ENCODE measurements at places on chromosomes 13 and 19.

- no peak for DNase-seq
Measured at GRCh38 chr13:94216476-94216875, 263.0 kb downstream of the DCT start.

- no peak for DNase-seq
Measured at GRCh38 chr13:24223341-24224231, 63.1 kb downstream of the SPATA13 start.

GRCh38 chr13:67299072-67299635 is 69.0 kb upstream of the PCDH9 start:
- DNase-seq = no peak

DNA sequence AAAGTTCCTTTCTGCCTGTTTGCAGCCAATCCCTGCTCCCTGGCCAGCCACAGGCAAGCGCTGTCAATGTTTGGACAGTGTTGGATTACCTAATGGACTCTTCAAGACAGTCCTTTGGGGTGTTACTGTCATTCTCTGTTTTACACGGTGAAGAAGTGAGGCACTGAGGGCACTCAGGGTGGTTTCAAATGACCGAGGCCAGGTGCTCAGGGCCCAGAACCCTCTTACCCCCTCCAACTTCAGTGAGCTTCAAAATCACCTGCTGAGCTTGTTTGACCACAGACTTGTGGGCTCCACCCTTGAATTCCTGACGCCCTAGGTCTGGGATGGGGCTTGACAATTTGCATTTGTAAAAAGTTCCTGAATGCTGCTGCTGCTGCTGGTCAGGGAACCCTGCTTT is 97.9 kb downstream of the GGACT start:
- no peak for DNase-seq

DNA sequence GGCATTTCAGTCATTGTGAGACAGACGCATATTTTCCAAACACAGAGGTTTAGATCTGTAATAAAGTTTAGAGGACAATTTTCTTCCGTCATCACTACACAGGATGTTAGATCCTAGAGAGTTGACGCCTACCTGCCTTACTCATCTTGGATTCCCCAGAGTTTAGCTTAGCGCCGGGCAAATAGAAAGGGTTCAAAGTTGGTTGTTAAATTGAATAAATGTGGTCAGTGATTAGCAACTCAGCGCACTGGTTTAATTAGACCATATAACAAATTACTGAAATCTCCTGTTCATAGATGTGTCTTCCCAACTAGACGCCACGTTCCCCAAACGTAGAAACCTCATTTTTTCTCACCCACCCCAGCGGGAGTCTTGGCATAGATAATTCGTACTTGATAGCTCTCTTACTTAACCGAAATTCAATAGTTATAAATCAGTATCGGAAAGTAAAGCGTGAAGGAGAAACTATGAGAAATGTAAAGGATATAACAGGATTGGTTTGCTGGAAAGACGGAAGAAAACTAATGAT is 726 bp upstream of the UFM1 start:
- DNase-seq = no peak

GRCh38 chr13:100075700-100076587 is 12.9 kb upstream of the PCCA start:
- no peak for DNase-seq

GRCh38 chr19:48190288-48190884 is 19.9 kb downstream of the ZSWIM9 start:
- DNase-seq = peak; percentile 5

DNA sequence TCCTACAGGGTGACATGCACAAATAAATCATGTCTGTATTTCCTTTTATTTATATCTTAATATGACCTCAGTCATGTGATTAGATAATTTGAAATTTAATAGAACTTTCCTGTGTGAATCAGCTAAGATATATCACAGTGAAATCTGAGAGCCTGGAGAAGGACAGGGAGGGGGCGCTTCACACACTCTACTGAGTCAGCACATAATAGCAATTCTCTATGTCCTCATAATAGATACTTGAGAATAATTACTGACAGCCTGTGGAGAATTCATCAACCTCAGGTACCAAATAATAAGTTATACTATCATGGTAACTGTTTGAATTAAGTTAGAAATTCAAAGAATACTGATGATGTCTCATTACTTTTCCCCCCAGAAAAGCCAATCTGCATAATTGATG is 98.0 kb upstream of the SLC10A2 start:
- no peak for DNase-seq

DNA sequence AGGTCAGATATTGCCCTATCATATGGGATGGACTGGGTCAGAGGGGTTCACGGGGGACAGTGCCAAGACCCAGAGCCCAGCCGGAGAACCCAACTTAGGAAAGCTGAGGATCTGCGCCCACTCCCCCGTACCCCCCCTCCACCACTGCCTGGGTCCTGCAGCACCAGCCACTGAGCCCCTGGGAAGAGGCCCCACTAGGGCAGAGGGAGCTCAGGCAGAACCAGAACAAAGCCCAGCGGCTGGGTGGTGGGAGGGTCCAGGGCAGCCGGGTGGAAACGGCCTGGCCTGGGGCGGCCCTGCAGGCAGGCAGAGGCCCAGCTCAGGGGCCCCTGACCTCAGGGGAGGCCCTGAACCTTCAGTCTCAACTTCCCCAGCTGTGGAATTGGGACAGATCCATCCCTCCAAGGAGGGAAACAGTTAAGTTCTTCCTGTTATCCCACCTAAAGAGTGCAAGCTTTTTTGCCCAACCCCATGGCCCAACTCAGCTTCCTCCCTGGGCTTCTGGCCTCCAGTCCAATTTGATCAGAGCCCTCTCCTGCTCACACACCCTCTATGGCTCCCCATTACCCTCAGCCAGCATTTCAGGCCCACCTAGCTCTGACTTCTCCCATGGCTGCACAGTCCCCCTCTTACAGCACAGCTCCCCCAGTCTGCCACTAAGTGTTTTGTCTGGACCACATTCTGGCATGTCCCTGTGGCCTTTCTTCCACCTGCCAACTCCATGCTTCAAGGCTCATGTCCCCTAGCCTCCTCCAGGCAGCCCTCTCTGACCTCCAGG is 3.1 kb downstream of the NR2F6 start:
- no peak for DNase-seq

DNA sequence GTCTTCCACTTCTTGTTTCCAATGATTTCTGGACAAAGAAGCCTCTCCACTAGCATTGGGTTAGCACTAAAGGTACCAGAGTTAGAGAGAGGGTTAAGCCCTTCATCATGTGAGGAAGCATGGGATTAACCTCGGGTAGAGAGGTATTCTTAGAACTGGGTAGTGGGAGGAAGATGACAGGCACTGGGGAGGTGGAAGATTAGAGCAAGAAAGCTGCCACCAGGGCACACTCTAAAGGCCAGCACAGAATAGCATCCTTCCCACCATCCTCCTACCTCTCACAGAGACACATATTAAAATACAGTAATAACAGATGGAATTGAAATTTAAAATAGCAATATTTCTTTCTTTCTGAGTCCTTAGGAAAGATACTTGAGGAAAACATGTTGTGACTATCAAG is 84.5 kb upstream of the PCDH20 start:
- no peak for DNase-seq

- DNase-seq = no peak
Measured at GRCh38 chr19:45450012-45450333, 17.8 kb upstream of the FOSB start.

GRCh38 chr13:93771227-93771626 is 544.6 kb downstream of the GPC6 start:
- no peak for DNase-seq

GRCh38 chr13:21039097-21039800 is 22.1 kb downstream of the LATS2 start:
- no peak for DNase-seq

DNA sequence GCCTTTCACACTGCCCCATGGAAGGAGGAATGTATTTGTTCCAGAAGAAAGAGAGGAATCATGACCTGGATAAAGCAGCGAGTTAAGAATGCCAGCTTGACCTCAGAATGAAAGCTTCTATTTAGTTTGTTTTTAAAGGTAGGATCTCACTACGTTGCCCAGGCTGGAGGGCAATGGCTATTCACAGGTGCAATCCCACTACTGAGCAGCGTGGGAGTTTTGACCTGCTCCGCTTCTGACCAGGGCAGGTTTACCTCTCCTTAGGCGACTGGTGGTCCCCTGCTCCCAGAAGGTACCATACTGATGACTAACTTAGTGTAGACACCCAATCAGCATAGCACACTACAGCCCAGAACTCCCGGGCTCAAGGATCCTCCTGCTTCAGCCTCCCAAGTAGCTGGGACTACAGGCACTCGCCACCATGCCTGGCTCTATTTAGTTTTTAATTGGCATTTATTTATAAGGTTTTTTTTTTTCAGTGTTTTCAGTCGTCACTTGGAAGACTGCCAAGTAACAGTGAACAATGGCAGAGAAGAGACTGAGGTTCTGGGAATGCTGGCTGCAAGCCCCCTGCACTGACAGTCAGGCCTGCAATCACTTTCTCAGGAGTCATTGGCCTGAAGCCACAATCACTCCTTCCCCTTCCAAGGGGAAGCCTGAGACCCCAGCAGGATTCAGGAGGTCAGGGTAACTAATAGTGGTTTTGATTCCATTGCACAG is 73.1 kb downstream of the EPS15L1 start:
- no peak for DNase-seq

DNA sequence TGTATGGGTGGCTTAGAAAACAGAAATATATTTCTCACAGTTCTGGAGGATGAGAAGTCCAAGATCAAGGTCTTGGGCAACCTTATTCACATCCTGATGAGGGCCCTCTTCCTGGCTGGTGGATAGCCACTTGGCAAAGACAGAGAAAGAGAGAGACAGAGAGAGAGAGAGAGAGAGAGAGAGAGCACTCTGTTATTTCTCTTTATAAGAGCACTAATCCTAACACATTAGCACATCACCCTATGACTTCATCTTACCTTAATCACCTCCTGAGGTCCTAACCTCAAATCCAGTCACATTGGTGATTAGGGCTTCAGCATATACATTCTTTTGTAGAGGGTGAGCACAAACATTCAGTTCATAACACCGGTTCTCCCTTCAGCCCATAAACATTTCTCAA is 430.3 kb downstream of the EFNB2 start:
- DNase-seq = no peak

GRCh38 chr19:47819858-47820257 is 1.9 kb upstream of the CRX start:
- no peak for DNase-seq

DNA sequence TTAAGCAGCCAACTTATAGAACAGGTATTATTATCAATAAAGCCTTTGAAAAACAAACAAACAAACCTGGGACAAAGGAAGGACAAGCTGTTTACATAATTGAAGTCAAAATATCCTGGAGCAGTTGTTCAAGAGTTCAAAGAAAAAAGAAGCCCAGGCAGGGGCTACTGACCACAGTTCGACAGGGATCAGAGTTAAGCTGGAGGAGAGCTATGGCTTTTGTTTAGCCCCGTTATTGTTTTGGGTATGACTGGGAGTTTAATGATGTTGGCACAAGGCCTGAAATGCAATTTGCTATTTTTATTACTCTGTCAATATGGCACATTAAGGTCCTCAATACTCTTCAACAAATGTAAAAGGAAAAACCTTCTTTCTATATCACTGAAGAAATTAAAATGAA is 624.4 kb upstream of the KLHL1 start:
- DNase-seq = no peak

GRCh38 chr19:16258440-16258903 is 60.8 kb downstream of the AP1M1 start:
- no peak for DNase-seq

- DNase-seq = no peak
Measured at GRCh38 chr19:43783636-43784035, 2.9 kb upstream of the KCNN4 start.

DNA sequence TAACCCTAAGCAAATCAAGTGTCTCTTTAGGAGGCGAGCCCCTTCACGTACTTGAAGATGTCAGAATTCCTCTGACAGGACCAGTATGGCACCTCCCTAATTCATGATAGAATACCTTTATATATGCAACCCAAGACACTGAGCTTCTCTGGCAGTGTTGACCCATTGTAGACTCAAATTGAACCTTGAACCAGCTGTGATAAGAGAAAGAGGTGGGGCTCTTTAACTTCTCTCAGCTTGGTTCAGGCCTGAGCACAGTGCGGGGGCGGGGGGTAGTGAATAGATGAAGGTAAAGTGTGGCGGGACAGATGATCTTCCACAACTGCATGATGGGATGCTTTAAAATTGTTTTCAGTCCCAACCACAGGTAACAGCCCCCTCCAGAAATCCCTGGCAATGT is 12.1 kb downstream of the MBNL2 start:
- no peak for DNase-seq

- DNase-seq = no peak
Measured at GRCh38 chr13:90562443-90562842, 785.0 kb upstream of the MIR17HG start.

DNA sequence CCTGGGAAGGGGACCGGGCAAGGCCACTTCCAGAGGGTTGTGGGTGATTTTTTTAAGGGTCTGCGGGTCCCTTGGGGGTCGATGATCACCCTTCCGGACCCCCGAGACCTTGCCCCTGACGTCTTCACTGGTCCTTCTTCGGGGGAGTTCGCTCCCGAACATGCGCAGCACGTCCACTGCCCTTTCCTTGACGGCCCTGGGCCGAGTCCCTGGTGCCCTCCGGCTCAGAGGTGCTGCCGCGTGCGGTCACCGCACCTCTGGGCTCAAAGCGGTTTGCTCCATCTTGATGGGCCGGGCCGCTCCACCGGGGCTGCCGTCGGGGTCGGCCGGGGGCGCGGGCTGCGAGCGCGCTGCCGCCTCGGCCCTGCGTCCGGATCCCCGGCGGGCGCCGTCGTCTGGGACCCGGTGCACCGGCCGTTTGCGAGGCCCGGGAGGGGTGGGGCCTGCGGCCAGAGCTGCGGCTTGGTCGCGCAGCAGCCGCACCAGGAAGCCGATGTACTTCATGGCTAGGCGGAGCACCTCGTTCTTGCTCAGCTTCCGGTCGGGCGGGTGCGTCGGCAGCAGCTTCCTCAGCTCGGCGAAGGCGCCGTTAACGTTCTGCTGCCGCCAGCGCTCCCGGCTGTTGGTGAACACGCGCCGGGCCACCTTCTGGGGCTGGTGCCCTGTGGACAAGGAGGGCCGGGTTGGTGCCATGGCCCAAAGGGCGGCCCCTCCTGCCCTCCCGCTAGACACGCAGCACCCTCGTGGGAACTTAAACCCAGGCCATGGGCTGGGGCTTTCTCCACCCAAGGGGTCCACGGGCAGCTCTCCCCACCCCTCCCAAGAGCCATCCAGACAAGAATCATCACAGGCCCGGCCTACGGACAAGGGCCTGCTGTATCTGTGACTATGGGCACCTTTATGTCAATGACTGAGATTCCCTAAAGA is 3.3 kb downstream of the LYL1 start:
- no peak for DNase-seq

GRCh38 chr13:80400865-80401426 is 60.0 kb upstream of the SPRY2 start:
- DNase-seq = no peak

- no peak for DNase-seq
Measured at GRCh38 chr19:28332351-28332750, 880.6 kb downstream of the UQCRFS1 start.

- no peak for DNase-seq
Measured at GRCh38 chr13:44711706-44712105, 135.6 kb upstream of the TSC22D1 start.

- DNase-seq = no peak
Measured at GRCh38 chr13:46307554-46307953, 79.5 kb downstream of the RUBCNL start.
